ENCODE measurements at places on chromosomes 7 and 10.

DNA sequence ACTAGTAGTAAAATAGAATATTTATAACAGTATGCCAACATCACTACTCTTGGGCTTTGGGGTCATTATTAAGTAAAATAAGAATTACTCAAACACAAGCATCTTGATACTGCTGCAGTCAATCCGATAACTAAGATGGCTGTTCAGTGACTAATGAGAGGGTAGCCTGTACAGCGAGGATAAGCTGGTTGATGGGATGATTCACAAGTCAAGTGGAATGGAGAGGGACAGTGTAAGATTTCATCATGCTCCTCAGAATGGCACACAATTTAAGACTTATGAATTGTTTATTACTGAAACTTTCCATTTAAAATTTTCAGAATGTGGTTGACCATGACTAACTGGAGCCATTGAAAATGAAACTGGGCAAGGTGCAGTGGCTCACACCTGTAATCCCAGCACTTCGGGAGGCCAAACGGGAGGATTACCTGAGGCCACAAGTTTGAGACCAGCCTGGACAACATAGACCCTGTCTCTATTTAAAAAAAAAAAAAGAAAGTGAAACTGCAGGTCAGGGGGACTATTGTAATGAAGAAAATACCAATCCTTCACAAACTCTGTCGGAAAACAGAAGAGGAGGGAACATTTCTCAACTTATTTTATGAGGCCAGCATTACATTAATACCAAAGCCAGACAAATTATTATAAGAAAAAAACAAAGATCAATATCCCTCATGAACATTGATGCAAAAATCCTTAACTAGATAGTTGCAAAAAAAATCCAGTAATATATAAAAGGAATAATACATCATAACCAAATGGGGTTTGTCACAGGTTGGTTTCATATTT lies 11.2 kb downstream of the AVL9 start:
- no peak for DNase-seq

DNA sequence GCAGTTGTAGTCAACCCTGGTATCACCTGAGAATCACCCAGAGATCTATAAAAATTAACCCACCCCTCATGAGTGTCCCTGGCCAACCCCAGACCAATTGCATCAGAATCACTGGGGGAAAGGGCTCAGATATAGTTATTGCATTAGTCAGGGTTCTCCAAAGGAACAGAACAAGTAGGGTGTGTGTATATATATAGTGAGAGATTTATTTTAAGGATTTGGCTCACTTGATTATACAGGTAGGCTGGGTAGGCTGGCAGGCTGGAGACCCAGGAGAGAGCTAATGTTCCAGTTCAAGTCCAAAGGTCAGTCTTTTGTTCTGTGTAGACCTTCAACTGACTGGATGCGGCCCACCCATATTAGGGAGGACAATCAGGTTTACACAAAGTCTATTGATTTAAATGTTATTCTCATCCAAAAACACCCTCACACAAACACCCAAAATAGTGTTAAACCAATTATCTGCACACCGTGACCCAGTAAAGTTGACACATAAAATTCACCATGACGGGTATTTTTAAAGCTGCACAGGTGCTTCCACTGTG lies 372.9 kb upstream of the NFE2L3 start:
- DNase-seq = no peak

DNA sequence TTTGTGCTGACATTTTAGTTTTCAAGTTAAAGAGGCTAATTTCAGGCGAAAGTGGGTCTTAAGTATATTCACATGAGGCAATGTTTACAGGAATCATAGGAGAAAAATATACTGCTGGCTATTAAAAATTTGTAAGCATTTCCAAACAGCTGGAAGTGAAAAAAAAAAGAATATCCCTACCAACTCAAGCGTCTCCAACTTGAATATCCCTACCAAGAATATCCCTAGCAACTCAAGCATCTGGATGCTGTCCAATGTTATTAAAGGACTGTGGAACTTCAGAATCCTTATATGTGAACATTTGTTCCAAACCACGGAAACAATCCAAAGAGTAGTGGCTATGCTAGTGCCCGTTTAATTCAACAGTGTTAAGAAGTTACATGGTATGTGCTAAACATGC lies 1303.0 kb downstream of the GATA3 start:
- DNase-seq = no peak

GRCh38 chr10:118800920-118801319 lies 46.1 kb upstream of the CACUL1 start:
- DNase-seq = no peak
